Activated CD4-positive, alpha-beta T cell treated with anti-CD3 and anti-CD28 coated beads, Interleukin-2, amount 10 ng/mL, durations not matched to agents 7 days and 5 days (primary cell): ENCODE measurements at places on chromosomes 1 and 21. TPM values are rescaled to one million over a fixed set of nuclear protein-coding genes. Genes with fewer than 3 reads are reported as not detected.

DNA sequence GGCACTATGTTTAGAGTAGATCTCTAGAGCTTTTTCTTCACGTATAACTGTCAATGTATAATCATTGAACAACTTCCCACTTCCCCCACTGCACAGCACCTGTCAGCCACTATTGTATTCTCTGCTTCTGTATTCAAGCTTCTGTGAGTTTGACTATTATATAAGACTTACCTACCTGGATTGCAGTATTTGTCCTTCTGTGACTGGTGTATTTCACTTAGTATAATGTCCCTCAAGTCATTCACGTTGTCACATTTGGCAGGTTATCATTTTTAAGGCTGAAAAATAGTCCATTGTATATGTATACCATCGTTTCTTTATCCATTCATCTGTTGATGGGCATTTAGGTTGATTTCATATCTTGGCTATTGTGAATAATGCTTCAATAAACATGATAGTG is 969.5 kb upstream of the B3GALT2 start:
- DNase-seq: no peak

- DNase-seq: peak; percentile 57
Observed at GRCh38 chr21:39715804-39716397, 29.1 kb upstream of the IGSF5 start.

The OMA1 gene
- 19.1 TPM for total RNA-seq

GRCh38 chr1:153441238-153441755 is 19.2 kb downstream of the S100A7 start:
- DNase-seq: no peak

The SLC9C2 gene
- not detected for total RNA-seq

- DNase-seq: no peak
Observed at GRCh38 chr1:170290276-170290675, 144.5 kb downstream of the NTMT2 start.

DNA sequence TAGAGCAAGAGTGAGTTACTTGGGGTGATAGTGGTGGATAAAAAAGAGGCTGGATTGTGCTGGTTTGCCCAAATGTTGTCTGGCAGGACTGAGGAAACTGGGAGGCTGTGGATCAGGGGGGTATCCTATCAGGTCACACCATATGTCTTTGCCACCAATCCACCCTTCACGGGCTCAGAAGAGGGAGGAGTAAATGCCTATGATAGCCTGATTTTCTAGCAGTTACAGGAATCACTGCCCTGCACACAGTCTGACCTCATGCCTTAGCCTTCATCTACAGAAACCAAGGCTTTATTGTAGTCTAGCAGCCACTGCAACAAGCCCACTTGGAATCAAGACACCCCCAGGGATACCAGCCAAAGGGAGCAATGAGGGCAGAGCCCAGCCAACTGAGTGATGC is 51.8 kb downstream of the ATP1A1 start:
- DNase-seq: no peak

GRCh38 chr1:44418022-44418673 is 13.1 kb downstream of the RNF220 start:
- DNase-seq: no peak

The ABCA4 gene
- total RNA-seq: not detected

- no peak for DNase-seq
Observed at GRCh38 chr1:39418236-39418635, 73.2 kb upstream of the BMP8A start.

GRCh38 chr1:183652107-183652506 is 1.0 kb downstream of the APOBEC4 start:
- DNase-seq: no peak

- DNase-seq: no peak
Observed at GRCh38 chr1:48937732-48938131, 161.0 kb upstream of the BEND5 start.

The ANKRD13C gene
- 24.6 TPM for total RNA-seq

DNA sequence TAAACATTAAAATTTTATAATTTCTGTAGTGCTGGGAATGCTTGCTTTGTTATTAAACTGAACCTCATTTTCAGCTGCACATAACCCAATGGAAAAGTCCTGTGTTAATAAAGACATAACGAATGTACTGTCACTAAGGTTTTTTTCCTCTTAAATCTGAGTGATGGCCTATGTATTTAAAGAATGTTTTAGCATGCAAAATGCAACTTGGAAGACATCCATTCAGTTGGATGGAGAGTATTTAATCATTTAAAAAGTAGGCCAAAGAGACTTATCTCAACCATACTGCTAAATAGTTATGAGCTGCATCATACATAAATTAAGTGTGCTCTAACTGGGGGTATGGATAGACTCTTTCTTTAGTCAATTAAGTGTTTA is 48.5 kb downstream of the RWDD3 start:
- DNase-seq: no peak

GRCh38 chr1:227521782-227522181 is 41.6 kb upstream of the ZNF678 start:
- DNase-seq: no peak

The SELENBP1 gene
- total RNA-seq: not detected

GRCh38 chr1:11492235-11492634 is 13.3 kb downstream of the DISP3 start:
- DNase-seq: no peak

GRCh38 chr1:115718011-115718754 is 50.3 kb downstream of the CASQ2 start:
- no peak for DNase-seq

The HES3 gene
- not detected for total RNA-seq

GRCh38 chr1:150194381-150195031 is 41.4 kb downstream of the ANP32E start:
- DNase-seq: no peak

- no peak for DNase-seq
Observed at GRCh38 chr21:38671773-38672172, 134.0 kb upstream of the ETS2 start.

GRCh38 chr1:157033357-157033876 is 12.1 kb downstream of the ARHGEF11 start:
- DNase-seq: no peak

DNA sequence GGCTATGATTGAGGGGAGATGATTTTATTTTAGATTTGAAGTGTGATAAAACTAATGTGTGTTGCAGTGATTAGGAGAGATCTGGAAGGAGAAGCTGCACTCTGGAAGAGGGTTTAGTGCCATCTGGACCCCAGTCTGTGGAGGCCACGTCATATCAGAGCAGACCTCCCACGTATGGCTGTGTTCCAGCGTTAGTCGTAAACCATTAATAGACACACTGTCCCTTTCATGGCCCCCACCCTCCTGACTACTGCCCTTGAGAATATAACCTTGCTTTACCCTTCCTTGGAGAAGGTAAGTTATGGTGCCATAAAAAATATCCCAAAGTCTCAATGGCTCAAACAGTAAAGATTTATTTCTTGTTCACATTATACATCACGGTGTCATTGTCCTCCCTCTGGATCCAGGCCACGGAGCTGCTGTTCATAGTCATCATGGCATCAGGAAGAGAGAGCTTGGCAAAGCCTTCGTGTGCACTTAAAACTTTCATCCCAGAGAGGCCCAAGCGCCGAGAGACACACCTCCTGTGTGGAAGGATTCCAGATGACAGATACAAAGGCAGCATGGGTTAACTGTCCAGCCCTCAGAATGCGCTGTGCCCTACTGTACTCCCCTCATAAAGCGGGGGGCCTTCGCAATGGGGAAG is 33.2 kb downstream of the RHOU start:
- no peak for DNase-seq

The GBP6 gene
- total RNA-seq: 0.27 TPM

- DNase-seq: no peak
Observed at GRCh38 chr1:215113776-215114153, 31.2 kb downstream of the KCNK2 start.

DNA sequence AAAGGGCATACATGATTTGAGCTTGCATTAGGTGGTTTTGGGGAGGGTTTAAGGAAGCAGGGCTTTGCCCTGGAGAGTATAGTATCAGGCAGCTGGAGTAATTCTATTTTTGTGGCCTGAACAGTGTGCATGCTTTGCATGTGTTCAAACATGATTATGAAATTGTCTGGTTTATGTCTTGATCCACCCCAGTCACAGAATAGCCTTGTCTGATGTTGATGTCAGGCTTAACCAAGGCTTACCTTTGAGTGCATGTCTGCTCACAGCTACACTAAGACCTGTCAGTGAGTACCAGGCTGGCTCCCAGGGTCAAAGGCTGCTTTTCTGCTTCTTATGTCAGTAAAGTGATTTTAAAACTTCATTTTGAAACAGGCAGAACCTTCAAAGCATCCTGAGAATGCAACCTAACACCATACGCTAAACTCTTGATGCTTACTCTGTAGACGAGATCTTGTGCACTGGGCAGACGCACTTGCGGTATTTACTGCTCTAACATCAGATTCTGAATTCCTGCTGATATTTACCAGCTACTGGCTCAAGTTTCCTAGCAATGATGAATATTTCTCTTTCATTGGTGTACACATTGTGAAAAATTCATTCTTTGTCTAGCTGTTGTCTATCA is 78.9 kb downstream of the MAP3K21 start:
- no peak for DNase-seq

GRCh38 chr1:64199154-64199553 is 4.3 kb upstream of the UBE2U start:
- DNase-seq: no peak

The HCRTR1 gene
- not detected for total RNA-seq

GRCh38 chr1:109969907-109970306 is 14.7 kb upstream of the AHCYL1 start:
- DNase-seq: no peak

DNA sequence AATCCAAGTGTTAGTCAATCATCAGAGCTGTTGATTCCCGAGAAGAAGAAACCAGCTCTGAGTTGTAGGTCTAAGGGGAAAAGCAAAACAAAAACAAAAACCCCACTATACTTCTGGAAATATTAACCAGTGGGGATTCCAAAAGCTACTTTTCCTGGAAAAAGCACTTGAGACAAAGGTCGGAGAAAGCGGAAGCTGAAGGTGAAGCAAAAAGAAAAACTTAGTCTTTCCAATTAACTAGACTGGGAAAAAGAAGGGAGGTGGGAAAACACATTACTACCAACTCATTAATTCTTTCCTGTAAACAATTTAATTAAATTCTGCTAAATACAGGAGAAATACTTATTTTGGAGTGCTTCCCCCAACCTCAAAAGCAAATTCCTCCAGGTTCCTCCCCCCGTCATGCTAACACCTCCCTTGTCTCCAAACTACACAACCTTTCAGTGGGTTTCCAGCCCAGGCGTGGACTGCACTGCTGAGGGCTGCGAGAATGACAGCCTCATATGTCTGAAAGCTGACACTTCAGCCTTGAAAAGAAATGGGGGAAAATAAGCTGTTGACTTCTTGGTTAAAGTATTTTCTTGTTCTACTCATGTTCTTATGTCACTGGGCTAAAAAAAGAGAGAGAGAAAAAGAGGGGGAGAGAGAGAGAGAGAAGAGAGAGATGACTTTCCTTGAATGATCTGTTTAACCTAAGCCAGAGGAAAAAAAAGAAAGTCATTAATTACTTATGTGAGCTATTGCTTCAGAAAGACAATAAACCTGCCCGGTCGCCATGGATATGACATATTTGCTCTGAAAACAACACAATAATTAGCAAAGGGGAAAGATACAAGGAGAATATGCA is 5.1 kb downstream of the CASZ1 start:
- DNase-seq: no peak

DNA sequence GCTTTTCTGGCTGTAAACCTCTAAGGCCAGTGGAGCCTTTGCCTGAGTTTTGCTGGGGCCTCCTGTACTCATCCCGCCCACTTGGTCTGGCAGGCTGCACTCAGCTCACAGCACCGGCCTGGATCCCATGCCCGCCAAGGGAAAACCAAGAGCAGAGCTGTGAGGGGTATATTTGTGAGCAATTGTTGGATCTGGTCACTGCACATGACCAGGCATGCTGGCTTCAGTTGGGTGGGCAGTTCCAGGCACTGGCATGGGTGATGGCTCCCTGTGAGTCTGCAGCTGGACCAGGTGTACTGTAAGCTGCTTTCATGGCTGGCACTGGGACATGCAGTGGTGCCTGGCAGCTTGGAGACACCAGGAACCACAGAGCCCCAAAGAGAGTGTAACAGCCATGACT is 563.1 kb upstream of the RGS18 start:
- DNase-seq: no peak

- DNase-seq: no peak
Observed at GRCh38 chr1:243740255-243740999, 109.6 kb downstream of the AKT3 start.

- DNase-seq: no peak
Observed at GRCh38 chr1:85351202-85351828, 74.9 kb upstream of the BCL10 start.

- peak; percentile 53 for DNase-seq
Observed at GRCh38 chr1:32240140-32240951, 6.7 kb upstream of the FAM167B start.

- DNase-seq: no peak
Observed at GRCh38 chr1:64882574-64883255, 83.6 kb downstream of the JAK1 start.

DNA sequence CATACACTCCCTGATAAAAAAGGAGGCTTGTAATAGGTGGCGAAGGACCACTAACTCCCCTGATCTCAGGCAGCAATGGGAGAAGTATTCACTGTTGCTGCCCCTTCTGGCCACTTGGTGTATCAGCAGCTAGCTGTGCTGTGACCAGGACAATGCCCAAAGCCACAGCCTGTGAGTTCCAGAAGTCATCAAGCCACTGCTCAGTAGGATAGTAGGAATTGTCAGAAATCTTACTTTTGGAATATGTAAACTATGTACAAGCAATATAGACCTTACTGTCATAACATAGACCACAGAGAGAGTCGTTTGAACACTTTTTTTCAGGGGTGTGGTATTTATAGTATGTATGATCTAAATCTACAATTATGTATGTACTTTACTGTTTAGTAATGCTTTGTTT is 248.3 kb upstream of the CAMK1G start:
- DNase-seq: no peak

GRCh38 chr1:27136998-27137542 is 17.9 kb downstream of the SLC9A1 start:
- DNase-seq: peak; percentile 89

DNA sequence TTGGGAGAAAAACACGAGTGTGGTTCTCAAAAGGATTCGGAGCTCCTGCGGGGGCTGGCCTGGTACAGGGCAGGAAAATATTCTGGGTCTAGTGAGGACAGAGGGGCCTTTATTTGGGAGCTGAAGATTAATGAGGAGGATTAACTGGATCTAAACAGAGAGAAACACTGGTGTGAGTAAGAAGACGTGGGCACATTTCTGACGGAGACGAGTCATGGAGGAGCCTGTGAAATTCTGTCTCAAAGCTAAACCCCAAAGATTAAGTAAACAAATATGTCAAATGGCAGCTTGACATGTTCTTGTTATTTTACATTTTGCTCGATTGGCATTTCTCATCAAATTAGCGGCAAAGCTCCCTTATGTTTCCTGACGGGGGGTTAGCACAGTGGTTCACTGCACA is 12.8 kb downstream of the PROK1 start:
- DNase-seq: no peak

The RPE65 gene
- total RNA-seq: not detected

The OR2G2 gene
- total RNA-seq: not detected

The CRYBG2 gene
- total RNA-seq: 2.6 TPM

The SVBP gene
- 20.6 TPM for total RNA-seq

GRCh38 chr1:181685211-181685610 is 201.9 kb downstream of the CACNA1E start:
- no peak for DNase-seq

- no peak for DNase-seq
Observed at GRCh38 chr1:234645474-234645953, 35.5 kb upstream of the IRF2BP2 start.
